ENCODE measurements at places on chromosomes 1 and 21.

- no peak for DNase-seq
Measured at GRCh38 chr1:154520333-154520732, 18.1 kb upstream of the SHE start.

- DNase-seq: no peak
Measured at GRCh38 chr1:168979276-168979675, 127.2 kb upstream of the ATP1B1 start.

- DNase-seq: peak; percentile 92
Measured at GRCh38 chr1:66271216-66271903, 262.6 kb upstream of the SGIP1 start.

- no peak for DNase-seq
Measured at GRCh38 chr21:43786300-43786806, 3.0 kb upstream of the RRP1 start.

- DNase-seq: no peak
Measured at GRCh38 chr1:115676498-115677181, 34.9 kb downstream of the VANGL1 start.

GRCh38 chr1:24540906-24541710, 14.8 kb upstream of the NCMAP start:
- DNase-seq: peak; percentile 54

DNA sequence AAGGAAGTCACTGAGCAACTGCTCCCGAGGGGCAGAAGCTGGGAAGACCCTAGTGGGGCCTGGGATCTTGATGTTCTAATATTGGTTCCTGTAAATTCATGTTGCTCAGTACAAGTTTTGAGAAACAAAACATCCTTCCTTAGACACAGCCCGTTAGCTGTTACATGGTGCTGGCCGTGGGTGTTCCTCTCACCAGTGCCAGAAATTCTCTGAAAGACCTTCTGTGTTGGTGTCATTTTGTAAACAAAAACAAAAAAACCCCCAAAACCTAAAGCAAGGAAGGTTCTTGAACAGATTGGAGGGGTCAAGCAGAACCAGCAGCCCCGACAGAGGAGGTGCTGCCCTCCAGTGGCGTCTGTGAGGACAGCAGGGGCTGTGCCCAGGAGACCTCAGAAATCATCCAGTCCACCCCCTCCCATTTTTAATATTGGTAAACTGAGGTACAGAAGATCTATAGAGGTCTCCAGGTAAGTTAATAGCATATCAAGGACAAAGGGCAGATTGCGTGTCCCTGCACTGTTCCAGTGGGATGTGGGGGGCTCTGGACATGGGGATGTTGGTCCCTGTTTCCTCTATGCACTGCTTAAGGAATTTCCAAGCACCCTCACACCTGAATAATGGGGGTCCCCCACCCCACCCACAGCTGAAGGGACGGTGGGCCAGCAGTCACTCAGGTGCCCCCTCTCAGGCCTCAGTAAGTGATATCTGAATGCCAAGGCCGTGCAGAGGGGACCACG, 38.2 kb downstream of the SLC2A7 start:
- DNase-seq: no peak

All from urinary bladder (tissue), 4 donors.